ENCODE measurements at places on chromosomes 2 and 18.

GRCh38 chr2:23803264-23803964 lies 123.5 kb downstream of the ATAD2B start:
- DNase-seq, result no peak

DNA sequence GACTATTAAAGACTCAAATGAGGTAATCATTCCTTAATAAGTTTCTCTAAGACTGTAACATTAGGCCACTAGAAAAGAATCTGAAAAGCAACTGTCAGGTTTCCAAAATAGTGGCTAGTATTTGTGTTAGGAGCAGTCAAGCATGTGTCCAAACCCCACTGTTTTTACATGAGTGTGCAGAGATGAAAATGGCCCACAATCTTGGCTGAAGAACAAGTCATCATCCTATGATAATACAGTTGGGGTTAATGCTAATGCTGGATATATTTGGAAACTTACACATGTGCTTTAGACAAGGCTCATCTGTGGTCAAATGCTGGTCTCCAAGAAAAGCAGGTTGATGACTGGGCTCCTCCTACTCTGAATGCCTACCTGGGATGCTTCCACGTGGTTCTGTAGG lies 73.6 kb downstream of the MAIP1 start:
- DNase-seq, result no peak

GRCh38 chr2:55309446-55309845 lies 40.4 kb upstream of the MTIF2 start:
- no peak for DNase-seq

DNA sequence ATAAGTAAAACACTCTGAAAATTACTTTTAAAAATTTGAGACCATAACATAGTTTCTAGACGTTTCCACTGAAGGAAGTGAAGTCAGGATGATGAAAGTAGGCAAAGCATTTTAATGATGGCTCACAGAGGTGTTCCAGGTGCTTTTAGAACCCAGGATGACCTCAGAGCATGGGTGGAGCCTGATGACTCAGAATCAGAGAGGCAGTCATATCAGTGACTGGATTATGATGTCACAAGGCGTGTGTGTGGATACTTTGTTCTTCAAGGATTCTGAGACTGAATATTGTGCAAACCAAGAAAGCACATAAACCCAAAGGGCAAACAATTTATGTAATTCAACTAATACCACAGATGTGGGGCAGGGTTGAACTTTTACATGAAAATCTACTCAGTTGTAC lies 208.0 kb upstream of the FBXO11 start:
- DNase-seq, result peak; percentile 60

DNA sequence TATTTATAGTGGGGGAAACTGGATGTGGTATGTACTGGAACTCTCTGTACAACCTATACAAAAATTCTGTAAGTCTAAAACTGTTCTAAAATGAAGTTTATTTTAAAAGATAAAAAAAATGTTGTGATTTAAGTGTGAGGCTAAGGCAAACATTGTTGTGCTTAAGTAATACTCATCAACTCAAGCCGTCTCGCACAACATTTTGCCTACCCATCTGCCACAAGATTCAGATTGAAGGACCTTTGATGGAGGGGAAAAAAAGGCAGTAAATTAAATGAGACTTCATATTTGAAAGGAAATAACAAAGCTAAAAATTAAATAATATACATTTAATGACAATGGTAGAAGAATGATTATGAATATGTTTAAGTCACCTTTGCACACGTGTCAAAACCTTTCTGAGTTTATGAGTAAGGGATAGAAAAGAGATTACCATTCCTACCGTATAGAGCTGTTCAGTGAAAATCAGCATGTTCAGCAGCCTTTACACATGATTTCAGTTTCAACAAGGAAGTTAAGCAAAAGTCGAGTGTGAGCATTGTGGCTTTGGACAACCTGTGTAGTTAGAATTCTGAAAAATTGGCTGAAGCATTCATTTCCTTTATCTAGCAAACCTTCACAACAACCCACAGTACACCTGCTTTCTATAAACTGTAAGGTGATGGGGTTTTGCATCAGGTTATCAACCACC lies 499.3 kb downstream of the IRS1 start:
- peak; percentile 7 for DNase-seq

GRCh38 chr2:130303169-130303568 lies 39.5 kb upstream of the IMP4 start:
- DNase-seq, result no peak

- peak; percentile 51 for DNase-seq
Observed at GRCh38 chr2:10048501-10049171, 5.3 kb downstream of the KLF11 start.

DNA sequence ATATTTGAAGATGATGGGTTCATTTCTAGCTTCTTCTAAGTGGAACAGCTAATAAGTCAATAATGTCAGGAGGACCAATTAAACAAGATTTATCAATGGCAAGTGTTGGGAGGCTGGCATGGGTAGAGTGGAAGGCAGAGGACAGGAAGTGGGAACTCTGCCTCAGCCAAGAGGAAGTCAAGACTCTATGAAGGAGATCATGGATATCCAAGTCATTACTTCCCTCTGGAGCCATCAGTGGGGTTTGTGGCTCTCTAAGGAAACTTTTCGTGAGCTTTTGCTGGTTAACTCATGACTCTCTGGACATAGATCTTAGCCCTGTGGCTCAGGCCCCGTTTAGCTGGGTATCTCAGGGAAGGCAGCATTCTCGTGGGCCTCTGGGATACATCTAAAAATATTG lies 410.4 kb upstream of the ID2 start:
- DNase-seq, result peak; percentile 10

DNA sequence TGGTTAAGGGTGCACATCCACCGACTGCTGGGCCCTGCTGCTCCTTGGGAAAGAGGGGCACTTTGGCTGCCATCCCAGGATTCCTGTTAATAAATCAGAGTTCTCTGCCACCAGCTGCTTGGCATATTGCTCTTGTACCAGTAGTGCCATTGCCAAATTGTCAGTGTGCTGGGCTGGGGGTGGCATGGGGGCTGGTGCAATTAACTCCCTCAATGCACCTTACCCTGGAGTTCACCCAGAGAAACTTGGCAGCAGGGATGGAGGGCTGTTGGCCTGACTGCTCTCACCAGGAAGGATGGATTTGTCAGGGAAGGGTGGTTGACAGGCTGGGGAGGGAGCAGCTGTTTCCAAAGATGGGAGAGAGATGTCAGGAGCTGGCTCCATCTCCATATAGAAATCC lies 94.6 kb upstream of the SKOR2 start:
- DNase-seq, result no peak

DNA sequence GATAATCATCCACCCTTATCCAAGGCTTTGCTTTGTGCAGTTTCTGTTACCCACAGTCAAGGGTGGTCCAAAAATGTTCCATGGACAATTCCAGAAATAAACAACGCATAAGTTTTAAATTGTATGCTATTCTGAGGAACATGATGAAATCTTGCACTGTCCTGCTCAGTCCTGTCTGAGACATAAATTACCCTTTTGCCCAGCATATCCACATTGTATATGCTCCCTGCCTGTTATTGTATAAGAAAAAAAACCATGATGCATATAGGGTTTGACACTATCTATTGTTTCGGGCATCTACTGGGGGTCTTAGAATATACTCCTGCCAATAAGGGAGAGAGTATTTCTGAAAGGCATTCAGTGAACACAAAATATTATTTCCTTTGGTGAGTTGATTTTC lies 24.0 kb downstream of the LRRTM1 start:
- DNase-seq, result no peak

- DNase-seq, result no peak
Observed at GRCh38 chr18:50093366-50094064, 101.4 kb downstream of the MYO5B start.

GRCh38 chr2:54672590-54673456 lies 50.6 kb upstream of the EML6 start:
- DNase-seq, result peak; percentile 87

DNA sequence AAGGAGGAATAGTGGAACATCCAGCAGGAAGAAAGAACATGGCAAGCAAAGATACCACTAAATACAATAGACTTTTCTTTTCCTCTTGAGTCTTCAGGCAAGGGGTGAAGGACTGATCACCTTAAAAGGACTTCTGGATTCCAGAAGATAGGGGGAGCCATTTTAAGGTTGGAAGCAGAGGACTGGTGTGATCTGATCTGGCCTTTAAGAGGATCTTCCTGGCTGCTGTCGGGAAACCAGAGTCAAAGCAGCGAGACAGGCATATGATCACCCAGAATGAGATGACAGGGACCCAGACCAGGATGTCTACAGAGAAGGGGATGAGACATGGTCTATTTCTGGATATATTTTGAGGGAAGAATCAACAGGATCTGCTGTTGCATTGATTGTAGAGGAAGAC lies 558.0 kb downstream of the STK39 start:
- no peak for DNase-seq

DNA sequence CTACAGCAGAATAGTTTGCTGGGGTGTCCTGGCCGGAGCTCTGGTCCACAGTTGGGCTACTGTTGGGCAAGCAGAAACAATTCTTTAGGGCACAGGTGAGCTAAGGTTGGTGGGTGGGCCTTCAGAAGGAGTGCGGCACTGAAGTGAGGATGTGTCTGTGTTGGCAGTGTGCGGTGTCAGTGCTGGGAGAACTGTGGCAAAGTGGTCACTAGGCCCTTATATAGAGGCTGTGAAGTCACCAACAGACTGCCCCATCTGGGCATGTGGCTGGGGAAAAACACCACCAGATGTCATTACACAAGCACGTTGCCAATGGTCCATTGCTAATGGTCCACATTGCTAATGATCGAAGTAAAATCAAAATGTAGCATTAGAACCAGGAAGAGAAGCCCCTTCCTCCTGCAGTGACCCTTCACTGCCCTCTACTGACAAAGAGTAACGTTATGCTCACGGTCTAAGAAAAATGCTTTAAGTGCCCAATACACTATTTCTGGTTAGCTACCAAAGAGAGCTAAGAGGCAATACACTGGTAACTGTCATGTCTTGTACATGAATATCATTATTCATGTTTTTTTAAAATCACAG lies 21.3 kb downstream of the SCN1A start:
- peak; percentile 46 for DNase-seq

DNA sequence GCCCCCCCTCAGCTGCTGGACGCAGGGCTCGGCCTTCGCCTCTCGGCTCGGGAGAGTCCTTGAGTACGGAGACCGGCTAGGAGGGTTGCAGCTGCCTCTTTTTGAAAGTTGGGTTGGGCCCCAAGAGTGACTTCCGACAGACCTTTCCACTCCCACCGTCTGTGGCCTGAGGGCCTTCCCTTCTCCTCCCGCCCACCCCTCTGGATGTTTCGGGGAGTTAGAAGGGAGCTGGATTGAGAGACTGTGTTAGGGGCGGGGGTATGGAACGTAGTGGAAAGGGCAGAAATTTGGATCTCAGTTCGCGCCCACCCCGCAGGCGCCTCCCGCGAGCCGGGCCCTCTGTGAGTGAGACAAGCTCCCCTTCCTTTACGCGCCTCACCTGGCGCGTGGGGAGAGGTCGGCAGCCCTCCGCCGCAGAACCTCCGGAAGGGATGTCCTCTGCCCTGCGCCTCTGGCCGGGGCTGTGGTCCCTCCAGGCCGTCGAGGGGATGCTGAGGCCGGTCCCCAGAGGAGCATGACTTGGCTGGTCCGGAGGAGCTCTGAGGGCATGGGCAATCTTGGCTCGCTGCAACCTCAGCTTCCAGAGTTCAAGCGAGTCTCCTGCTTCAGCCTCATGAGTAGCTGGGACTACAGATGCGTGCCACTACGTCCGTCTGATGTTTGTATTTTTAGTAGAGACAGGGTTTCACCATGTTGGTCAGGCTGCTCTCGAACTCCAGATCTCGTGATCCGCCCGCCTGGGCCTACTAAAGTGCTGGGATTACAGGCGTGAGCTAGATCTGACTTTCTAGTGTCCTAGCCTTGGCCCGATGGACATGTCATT lies 15.9 kb downstream of the C2orf74 start:
- peak; percentile 47 for DNase-seq

DNA sequence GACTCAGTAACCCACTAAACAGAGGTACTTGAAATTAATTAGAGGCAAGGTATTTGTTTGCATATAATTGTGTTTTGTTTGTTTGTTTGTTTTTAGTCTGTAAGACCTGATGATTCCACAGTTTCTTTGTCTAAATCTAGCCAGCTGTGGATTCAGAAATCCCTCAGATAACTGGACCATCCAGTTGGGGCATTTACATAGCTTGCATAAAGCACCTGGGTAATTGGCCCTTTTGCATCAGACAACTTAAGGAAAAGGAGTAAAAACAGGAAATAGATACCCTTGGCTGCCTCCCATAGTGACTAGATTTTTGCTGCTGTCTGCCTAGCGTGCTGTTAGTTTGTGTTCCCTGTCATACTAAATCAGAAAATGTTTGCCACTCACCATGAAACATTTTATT lies 46.6 kb upstream of the XIRP2 start:
- no peak for DNase-seq

DNA sequence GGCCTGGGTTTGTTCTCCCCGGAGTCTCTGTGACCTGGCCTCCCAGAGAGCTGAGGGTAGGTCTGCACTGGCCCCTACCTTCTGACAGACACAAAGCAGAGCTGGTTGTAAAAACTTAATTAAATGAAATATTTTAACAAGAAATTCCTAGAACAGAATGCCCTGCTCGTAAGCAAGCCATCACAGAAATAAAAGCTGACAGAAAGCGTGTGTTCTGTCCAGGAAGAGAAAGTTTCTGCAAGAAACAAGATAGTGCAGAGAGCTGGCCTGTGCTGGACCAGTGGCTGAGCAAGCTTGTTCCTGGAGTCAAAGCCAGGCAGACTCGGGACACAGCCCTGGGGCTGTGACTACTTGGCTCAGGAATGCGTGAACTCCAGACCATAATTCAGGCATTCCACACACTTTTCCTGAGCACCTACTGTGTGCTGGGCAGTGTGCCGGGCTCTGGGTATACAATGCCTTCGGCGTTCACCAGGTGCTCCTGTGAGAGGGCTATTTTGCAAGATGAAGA lies 51.6 kb downstream of the APOB start:
- no peak for DNase-seq

GRCh38 chr2:173957517-173957916 lies 7.7 kb downstream of the SP3 start:
- DNase-seq, result no peak

DNA sequence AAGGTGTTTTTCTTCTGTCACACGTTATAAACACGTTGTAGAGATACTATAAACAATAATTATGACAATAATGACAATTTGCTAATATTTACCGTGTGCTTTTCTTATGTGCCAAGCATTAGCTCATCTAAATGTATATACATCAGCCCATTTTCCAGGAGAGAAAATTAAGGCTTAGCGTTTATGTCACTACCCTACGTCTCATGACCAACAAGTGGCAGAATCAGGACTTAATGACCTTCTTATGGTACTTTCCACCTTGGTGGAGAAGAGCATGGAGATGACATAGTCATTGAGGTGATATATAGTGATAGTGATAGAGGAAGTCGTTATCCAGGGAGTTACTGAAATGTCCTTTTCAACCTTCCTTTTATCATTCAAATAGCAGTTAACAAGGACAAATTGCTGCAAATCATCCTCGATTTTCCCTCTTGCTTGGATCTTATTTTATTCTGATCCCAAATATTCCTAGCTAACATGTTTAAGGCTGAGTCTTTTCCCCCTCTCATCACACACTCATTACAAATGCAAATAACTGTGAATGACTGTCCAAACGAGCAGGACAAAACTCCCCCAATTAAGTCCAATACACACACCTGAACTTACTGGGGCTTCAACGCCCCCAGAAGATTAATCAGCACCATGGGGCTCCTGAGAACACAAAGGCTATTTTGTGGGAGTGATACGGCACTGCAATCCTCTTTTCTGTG lies 27.3 kb downstream of the SPRED2 start:
- no peak for DNase-seq

GRCh38 chr2:109473616-109474318 lies 140.0 kb downstream of the SEPTIN10 start:
- no peak for DNase-seq
